ENCODE measurements at places on chromosomes 11 and 22. TPM values are rescaled to one million over a fixed set of nuclear protein-coding genes. Genes with fewer than 3 reads are reported as not detected.

Gene UBTFL1
- total RNA-seq: not detected

Gene TMEM132A
- total RNA-seq: 0.73 TPM

Gene TM7SF2
- total RNA-seq: 17.8 TPM

Gene HBD
- total RNA-seq: not detected

Gene PARVG
- total RNA-seq: 57.4 TPM

Gene FJX1
- total RNA-seq: 0.69 TPM

Gene NFAM1
- 0.31 TPM for total RNA-seq

Gene ZNF280B
- 3.2 TPM for total RNA-seq

Gene DNAJB7
- total RNA-seq: not detected

DNA sequence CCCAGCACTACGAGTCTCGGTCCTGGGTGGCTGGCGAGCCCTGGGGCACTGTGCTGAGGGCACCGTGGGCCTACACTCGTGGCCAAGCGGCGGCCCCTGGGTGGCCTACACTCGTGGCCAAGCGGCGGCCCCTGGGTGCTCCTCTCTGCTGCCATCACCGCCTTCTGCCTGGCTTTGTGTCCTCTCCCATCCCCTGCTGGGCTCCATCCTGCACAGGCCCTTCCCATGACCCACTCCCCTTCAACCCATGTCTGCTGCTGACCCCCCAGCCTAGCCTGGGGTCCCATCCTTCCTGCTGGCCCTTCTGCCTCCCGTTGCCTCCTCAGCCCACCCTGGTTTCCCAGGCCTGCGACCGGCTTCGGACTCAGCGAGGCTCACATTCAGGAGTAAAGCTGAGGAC is 87.4 kb upstream of the CLDN5 start:
- no peak for DNase-seq
- H3K27me3 ChIP-seq: peaks cover 15% of the 10 kb centered on the region
- peaks cover 43% of the 10 kb centered on the region for H3K4me1 ChIP-seq
- H3K36me3 ChIP-seq: no peaks in the 10 kb centered on the region
- no peak overlapping the region for H3K27ac ChIP-seq

DNA sequence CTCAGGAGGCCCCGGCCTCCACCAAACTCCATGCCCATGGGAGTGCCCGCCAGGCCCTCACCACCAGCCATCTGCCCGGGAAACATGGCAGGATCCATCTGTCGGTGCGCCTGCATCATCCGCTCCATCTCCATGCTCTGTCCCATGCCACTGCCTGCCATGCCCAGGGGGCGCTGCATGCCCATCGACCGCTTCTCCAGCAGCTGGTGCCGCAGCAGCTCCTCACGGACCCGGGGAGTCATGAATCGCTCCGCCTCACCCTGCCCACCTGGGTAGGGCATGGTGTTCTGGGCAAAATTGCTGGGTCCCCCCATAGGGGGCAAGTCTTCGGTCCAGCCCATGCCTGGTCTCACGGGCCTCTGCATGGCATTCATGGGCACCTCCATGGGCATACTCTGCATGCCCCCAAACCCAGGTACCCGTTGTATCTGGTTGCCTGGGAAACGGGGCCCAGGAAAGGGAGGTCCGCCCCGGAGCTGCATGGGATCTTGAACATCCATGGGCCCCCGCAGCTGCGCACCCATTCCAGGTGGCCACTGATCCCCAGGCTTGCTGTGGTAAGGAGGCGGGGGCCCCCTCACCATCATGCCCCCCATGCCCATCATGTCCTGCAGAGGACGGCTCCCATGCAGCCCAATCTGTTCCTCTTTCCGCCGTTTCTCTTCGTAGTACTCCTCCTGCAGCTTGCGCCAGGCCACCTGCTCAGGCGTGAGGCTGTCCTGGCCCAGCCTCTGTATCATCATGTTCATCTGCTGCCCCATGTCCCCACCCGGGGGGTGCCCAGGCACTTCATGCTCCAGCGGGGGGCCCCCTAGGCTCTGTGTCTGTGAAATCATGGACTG is 18.0 kb downstream of the CXCR5 start:
- no peaks in the 10 kb centered on the region for H3K27me3 ChIP-seq
- H3K4me3 ChIP-seq: no peak overlapping the region
- H3K4me1 ChIP-seq: peaks cover 15% of the 10 kb centered on the region
- DNase-seq: no peak
- H3K27ac ChIP-seq: no peak overlapping the region

DNA sequence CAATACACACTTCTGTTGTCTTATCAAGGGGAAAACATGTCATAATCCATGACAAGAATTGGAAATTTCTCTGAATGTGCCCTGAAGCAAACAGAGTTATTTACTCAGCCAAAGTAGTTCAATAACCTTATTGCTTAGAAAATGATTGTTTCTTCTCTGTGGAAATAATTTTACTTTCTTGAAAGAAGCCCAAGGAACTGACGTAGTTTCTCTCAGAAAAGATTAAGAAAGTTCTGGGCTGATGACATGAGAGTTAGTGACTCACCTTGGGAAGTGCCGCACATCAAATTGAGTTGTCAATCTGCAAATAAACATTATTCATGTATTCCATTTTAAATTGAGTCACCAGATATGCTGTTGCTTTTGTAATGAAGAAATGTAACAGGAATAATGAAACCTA is 418.6 kb upstream of the LRRC4C start:
- H3K4me3 ChIP-seq: no peak overlapping the region
- DNase-seq: no peak

DNA sequence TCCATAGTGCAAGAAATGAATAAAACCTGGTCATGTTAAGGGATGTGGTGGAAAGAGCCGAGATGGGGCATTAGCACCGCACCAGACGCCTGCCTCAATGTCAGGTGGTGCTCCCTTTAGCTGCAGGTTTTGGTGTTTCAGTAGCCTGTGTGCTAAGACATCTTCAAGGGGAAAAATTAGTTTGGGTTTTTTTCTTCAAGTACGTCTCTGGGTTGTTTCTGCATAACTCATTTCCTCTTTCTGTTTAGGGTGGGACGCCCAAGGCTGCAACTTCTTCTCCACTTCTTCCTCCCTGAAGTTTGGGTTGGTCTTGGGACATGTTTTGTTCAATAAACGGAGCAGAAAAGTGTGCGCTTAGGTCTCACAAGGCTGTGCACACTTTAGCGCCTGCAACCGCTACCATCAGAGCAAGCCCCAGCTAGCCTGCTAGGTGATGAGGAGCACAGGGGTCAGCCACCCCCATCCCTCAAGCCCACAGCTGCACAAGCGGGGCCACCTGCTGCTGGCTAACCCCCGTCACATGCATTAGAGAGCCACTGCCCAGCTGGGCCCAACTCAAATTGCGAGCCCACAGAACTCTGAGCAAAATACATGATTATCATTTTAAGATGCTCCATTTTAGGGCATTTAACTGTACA is 1495.7 kb downstream of the TBC1D22A start:
- H3K4me1 ChIP-seq: no peaks in the 10 kb centered on the region
- no peak overlapping the region for H3K27ac ChIP-seq
- no peak for DNase-seq
- no peaks in the 10 kb centered on the region for H3K36me3 ChIP-seq
- no peaks in the 10 kb centered on the region for H3K27me3 ChIP-seq
- H3K4me3 ChIP-seq: no peak overlapping the region

- H3K4me3 ChIP-seq: no peak overlapping the region
- peaks cover 7% of the 10 kb centered on the region for H3K4me1 ChIP-seq
- H3K27me3 ChIP-seq: no peaks in the 10 kb centered on the region
- H3K36me3 ChIP-seq: no peaks in the 10 kb centered on the region
- no peak overlapping the region for H3K27ac ChIP-seq
Observed at GRCh38 chr22:50325444-50326224, 1.2 kb downstream of the DENND6B start.

- no peaks in the 10 kb centered on the region for H3K27me3 ChIP-seq
- no peaks in the 10 kb centered on the region for H3K4me1 ChIP-seq
- H3K4me3 ChIP-seq: no peak overlapping the region
Observed at GRCh38 chr22:41568811-41569210, 8.0 kb downstream of the CSDC2 start.

GRCh38 chr11:69962152-69962551 is 116.0 kb upstream of the ANO1 start:
- no peaks in the 10 kb centered on the region for H3K36me3 ChIP-seq
- H3K4me3 ChIP-seq: no peak overlapping the region
- no peak overlapping the region for H3K27ac ChIP-seq
- DNase-seq: no peak
- no peaks in the 10 kb centered on the region for H3K4me1 ChIP-seq
- H3K27me3 ChIP-seq: no peaks in the 10 kb centered on the region

- no peaks in the 10 kb centered on the region for H3K4me1 ChIP-seq
- no peak overlapping the region for H3K27ac ChIP-seq
Observed at GRCh38 chr11:70577948-70578347, 179.6 kb downstream of the CTTN start.

GRCh38 chr11:104333977-104334376 is 170.0 kb upstream of the PDGFD start:
- no peaks in the 10 kb centered on the region for H3K36me3 ChIP-seq
- DNase-seq: no peak
- H3K27me3 ChIP-seq: no peaks in the 10 kb centered on the region
- H3K4me1 ChIP-seq: no peaks in the 10 kb centered on the region

- H3K36me3 ChIP-seq: no peaks in the 10 kb centered on the region
- H3K27me3 ChIP-seq: no peaks in the 10 kb centered on the region
- H3K4me1 ChIP-seq: no peaks in the 10 kb centered on the region
- H3K27ac ChIP-seq: no peak overlapping the region
- no peak for DNase-seq
Observed at GRCh38 chr11:27312110-27312509, 50.9 kb downstream of the CCDC34 start.

- H3K27ac ChIP-seq: no peak overlapping the region
- H3K36me3 ChIP-seq: peaks cover 25% of the 10 kb centered on the region
- H3K27me3 ChIP-seq: no peaks in the 10 kb centered on the region
- DNase-seq: no peak
Observed at GRCh38 chr11:200224-201003, 6.8 kb downstream of the BET1L start.

GRCh38 chr11:76216536-76217325 is 10.4 kb upstream of the WNT11 start:
- DNase-seq: no peak
- no peak overlapping the region for H3K27ac ChIP-seq
- H3K4me3 ChIP-seq: no peak overlapping the region

- H3K4me1 ChIP-seq: no peaks in the 10 kb centered on the region
- H3K4me3 ChIP-seq: no peak overlapping the region
- H3K27ac ChIP-seq: no peak overlapping the region
- H3K27me3 ChIP-seq: no peaks in the 10 kb centered on the region
- no peak for DNase-seq
Observed at GRCh38 chr11:130486391-130486836, 38.0 kb downstream of the ADAMTS15 start.

GRCh38 chr11:118167906-118168305 is 8.5 kb downstream of the SCN2B start:
- H3K27me3 ChIP-seq: peaks cover 10% of the 10 kb centered on the region
- DNase-seq: no peak
- H3K4me1 ChIP-seq: peaks cover 8% of the 10 kb centered on the region
- H3K27ac ChIP-seq: no peak overlapping the region

GRCh38 chr22:19896665-19897355 is 42.1 kb upstream of the GNB1L start:
- no peak for DNase-seq
- H3K27ac ChIP-seq: no peak overlapping the region
- H3K4me3 ChIP-seq: no peak overlapping the region
- no peaks in the 10 kb centered on the region for H3K27me3 ChIP-seq
- H3K4me1 ChIP-seq: peaks cover 53% of the 10 kb centered on the region
- H3K36me3 ChIP-seq: no peaks in the 10 kb centered on the region

- no peaks in the 10 kb centered on the region for H3K36me3 ChIP-seq
- H3K27ac ChIP-seq: no peak overlapping the region
- H3K4me3 ChIP-seq: no peak overlapping the region
- H3K4me1 ChIP-seq: no peaks in the 10 kb centered on the region
- H3K27me3 ChIP-seq: peaks cover 11% of the 10 kb centered on the region
- no peak for DNase-seq
Observed at GRCh38 chr11:17633279-17633986, 85.9 kb upstream of the MYOD1 start.

DNA sequence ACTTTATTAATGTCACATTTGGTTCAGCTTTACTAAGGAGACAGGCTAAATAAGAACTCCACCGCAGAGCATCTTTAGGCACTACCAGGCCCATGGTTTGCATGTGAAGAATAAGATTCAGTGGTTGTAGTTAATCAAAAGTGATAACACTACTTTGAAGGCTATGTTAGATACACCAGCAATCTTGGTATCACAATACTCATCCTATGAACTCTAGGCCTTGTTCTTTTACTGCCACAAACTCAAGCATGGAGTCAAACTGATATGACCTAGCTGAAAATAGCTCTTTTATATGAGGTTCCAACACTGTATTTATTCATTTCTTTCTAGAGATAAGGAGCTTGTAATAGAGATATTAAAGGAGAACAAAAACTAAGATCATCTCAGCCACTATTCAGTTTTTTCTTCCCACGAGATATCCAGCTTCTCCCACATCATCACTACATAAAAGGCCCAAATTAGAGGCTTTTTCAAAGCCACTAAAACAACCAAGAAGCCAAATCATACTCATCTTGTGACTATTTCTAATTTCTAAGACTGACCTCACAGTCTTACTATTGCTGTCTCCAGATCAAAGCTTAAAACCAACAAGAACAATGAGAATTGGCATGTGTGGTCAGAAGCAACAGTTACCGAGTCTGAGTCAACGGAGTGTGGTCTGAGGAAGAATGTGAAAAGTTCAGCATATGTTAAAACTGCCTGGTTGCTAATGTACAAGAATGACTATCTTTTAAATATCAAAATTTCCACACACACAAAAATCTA is 25.1 kb upstream of the GUCY1A2 start:
- H3K27me3 ChIP-seq: no peaks in the 10 kb centered on the region
- H3K36me3 ChIP-seq: no peaks in the 10 kb centered on the region
- no peaks in the 10 kb centered on the region for H3K4me1 ChIP-seq
- no peak overlapping the region for H3K27ac ChIP-seq

DNA sequence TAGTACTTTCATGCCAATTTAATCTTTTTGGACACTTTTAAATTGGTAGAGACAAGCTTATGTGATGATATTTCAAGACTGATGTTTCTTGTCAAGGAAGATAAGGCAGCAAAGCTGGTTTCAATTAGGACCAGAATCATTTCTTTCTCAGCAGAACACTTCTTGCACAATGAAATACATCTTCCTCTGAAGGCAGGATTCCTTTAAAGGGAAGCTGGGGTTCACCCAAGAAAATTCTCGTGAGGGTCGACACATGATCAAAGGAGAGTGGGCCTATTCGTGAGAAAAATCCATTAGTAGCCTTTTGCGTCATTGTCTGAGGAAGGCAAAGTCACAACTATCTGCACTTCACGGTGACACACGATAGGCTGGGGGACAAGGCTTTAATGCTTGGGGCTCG is 17.6 kb downstream of the TTC12 start:
- H3K27ac ChIP-seq: no peak overlapping the region
- no peak overlapping the region for H3K4me3 ChIP-seq
- no peaks in the 10 kb centered on the region for H3K4me1 ChIP-seq
- no peak for DNase-seq
- H3K27me3 ChIP-seq: no peaks in the 10 kb centered on the region

All from CD8-positive, alpha-beta memory T cell (primary cell).